ENCODE measurements at places on chromosomes 7 and 10.

DNA sequence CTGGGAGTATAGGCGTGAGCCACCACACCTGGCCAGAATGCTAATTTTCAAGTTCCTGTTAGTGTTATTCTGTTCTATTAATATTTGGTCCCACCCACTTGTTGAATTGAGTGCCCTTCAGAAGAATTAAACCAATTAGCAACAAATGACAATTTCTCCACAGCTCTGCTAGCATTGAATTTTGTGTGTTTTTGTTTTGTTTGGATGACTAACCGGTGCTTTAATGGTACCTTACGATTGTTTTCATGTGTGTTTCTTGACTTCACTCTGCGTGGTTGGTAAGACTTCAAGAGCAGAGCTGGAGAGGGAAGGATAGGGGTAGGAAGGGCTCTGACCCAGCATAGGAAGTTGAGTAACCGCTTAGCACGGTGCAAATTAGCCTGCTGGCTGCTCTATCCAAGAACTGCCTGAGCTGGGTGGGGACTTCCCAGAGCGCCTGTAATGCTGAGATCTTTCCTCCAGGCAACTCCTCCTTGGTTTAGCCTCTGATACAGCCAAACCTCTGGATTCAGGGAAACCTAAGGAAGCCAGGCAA, 4.6 kb downstream of the ARPC1B start:
- peak; percentile 67 for DNase-seq

GRCh38 chr10:86285136-86285790, 81.3 kb downstream of the GRID1 start:
- DNase-seq = no peak

DNA sequence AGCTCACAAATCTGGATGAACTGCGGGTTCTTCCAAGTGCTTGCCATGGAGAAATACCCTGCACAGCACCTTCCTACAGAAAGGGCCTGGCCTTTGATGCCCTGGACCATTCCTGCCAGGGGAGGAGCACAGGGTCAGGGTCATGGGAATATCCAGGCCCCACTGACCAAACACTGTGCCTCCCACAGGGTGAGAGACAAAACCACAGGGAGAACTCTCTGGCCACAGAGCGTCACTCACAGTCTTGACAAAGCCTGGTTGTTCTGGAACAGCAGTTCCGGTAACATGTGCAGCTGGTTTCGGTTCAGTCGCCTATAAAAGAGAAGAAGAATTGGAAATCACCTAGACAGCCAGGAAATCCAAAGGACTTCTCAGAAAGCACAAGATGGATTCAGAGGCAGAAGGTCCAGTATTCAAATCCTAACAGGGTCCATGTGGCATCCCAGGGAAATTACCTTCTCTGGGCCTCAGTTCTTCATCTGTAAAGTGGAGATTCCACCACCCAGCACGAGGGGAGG, 28.1 kb downstream of the SLIT1 start:
- DNase-seq = no peak

DNA sequence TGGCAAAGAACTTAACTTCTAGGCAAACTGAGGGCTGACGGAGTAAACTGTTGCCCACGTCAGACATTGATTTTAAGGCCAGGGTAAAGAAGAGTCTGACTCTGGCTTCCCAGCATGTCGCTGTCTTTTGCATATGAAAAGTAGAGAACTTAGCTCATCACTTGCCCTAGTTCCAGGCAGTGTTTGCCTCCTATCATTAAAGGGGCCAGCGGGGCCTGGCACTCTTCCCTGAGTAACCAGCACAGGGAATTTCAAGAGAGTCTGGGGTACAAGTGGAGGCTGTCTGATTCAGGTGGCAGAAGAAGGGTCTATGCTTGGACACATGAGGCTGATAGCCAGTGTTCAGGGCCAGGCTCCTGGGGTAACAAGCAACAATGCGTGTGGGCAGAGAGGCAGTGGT, 4.8 kb downstream of the DENND2A start:
- DNase-seq = no peak

GRCh38 chr10:45118929-45119328, 118.2 kb downstream of the ZNF22 start:
- DNase-seq = no peak

DNA sequence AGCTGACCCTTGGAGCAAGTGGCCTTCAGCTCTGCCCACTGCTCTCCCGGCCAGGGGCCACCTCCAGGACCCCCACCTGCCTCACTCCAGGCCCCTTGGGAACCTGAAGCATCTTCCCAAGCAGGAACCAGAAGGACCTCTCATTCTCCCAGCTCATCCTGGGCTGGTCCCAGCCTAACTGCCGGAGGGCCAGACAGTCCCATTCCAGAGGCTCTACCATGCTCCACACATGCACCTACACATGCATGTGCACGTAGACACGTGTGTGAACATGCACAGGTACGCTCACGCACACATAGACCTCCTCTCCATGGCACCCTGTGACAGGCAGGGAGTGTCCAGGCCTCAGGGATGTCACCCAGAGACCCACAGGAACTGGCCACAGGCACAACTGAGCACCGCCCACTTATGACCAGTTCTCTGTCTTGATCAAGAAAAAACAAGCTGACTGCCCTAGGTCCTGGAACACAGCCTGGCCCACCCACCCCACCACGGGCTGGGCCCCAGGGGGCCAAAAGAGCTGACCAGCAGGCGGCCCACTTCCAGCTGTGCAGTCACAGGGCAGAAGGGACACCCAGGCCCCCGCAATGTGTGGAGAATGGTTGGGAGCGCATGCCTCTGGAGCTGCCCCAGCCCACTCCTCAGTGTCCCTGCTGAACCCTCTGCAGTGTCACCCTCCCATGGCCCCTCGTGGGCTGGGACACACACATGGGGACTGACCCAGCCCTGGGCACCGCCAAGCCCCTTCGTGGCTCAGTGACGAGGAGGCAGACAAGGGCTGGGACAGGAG, 43.4 kb downstream of the CAMK2B start:
- DNase-seq = peak; percentile 0

- DNase-seq = no peak
These were observed 387.3 kb upstream of the MGMT start for GRCh38 chr10:129079705-129080104.

DNA sequence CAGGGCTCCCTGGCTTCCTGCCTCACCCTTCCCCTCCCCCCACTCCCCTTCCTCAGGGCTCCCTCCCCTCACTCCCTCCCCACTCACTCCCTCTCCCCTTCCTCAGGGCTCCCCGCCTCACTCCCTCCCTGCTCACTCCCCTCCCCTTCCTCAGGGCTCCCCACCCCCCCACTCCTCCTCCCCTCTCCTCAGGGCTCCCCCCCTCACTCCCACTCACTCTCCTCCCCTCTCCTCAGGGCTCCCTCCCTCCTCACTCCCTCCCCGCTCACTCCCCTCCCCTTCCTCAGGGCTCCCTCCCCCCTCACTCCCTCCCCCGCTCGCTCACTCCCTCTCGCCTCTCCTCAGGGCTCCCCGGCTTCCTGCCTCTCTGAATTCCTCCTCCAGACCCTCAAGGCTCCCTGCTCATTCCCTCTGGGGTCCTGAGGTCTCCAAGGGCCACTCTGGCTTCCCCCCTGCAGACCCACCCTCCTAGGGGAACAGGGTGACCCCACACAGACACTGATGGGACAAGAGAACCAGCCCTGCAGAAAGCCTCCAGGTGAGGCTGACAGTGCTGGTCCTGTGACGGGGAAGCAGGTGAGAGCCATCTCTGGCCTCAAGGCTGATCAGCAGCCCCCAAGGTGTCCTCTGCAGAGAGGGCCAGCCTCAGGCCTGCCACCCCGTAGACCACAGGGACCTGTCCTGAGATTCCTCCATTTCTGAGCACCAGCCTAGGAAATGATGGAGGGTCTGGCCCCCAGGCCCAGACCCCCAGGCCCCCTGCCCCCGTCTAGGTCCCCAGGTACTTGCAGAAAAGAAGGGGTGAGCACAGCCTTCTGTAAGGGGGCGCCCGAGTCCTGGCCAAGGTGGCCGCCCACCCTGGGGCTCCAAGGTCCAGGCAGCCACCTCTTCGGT, 47.2 kb downstream of the PWWP2B start:
- DNase-seq = no peak

- DNase-seq = no peak
These were observed 10.8 kb downstream of the GIMAP6 start for GRCh38 chr7:150621376-150621775.

GRCh38 chr7:68258609-68259008, 1262.0 kb downstream of the TYW1 start:
- DNase-seq = no peak

DNA sequence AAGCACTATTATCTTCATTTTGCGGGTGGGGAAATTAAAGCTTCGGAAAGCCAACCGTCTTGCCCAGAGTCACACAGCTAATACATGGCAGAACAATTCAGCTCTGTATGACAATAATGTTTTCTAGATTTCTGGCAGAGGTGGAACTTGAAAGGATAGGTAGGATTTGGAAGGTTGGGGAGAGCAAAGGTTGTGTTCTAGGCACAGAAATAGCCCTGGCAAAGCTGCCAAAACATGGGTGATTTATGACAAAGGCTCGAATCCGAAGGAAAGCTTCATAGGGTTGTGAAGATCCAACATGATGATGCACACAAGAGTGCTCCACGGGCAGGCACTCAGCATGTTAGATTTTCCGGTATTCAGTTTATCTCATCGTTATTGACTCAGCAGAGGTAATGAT, 19.2 kb downstream of the PDCD11 start:
- DNase-seq = no peak

GRCh38 chr7:117555260-117555659, 75.4 kb downstream of the CFTR start:
- DNase-seq = no peak

DNA sequence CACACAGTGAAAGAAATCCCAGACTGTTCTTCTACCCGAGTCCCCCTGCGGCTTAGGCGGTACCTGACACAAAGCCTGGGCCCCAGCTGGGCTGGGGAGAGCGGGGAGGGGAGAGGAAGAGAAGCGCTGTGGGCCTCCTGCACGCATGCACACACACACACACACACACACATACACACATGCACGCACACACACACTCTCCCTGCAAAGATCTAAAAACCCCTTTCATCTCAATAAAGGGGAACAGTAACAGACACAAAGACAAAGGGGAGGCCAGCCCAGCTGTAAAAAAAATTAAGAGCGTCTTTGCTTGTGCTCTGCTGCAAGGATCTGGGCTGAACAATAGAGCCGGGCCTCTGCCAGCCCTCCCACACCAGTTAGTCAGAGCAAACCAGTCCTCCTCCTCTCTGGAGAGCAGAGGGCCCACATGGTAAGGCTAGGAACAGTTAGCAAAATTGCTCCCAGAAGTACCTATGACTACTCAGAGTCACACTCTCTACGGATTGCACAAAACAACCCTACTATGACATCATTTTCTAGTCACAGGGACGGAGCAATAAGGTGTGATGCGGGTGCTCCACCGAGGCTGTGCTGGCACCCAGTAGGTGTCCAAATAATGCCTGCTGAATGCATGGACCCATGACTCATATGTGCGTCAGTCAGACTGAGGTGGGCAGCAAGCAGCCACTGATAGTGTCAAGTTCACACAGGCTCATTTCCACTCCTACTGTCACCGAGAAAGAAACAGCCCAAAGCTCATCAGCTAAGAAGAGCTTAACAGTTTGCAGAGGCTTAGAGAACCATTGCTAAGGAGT, 9.2 kb downstream of the ITPRIP start:
- DNase-seq = peak; percentile 89

- no peak for DNase-seq
These were observed 2.0 kb downstream of the ZMIZ1 start for GRCh38 chr10:79070606-79071395.

- no peak for DNase-seq
These were observed 38.7 kb downstream of the INSYN2A start for GRCh38 chr10:127157506-127158200.

DNA sequence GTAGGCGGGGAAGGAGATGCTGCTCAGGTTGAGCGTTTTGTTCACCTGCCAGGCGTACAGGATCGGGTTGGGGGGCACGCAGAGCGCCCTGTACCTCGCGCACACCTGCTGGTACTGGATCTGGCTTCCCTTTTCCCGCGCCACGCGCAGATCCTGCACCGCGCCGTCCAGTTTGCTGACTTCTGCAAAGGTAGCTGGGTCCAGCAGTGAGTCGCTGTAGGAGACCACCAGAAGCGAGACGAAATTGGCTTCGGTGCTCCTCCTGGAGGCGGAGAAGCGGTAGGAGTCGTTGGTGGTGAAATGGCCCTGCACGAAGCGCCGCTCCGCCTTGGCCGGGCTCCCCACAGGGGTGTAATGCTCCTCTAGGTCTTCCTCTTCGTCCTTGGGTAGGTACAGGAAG, 90.7 kb upstream of the RAB18 start:
- no peak for DNase-seq

- DNase-seq = no peak
These were observed 172.6 kb downstream of the SKIDA1 start for GRCh38 chr10:21352886-21353285.

- no peak for DNase-seq
These were observed 101.9 kb upstream of the TNRC18 start for GRCh38 chr7:5525271-5526099.

GRCh38 chr10:24690961-24691512, 32.6 kb downstream of the ARHGAP21 start:
- no peak for DNase-seq

DNA sequence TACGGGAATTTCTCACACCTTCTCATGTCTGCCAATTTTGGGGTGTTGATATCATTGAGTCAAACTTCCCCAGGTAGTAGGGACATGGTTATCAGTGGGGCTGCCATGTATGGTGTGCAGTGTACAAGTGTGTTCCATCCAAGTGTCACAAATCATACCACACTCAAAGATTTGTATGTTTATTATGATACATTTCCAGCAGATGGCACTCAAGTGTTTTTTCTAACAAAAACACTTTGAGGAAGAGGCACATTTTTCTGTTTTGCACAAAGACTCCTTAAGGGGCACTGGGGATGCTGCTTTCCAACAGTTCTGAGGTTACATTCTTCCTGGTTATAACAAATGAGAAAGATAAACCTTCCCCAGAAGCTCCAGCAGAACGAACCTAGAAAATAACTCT, 414.5 kb downstream of the REEP3 start:
- no peak for DNase-seq

- no peak for DNase-seq
These were observed 96.7 kb upstream of the PIK3CG start for GRCh38 chr7:106768324-106768751.

DNA sequence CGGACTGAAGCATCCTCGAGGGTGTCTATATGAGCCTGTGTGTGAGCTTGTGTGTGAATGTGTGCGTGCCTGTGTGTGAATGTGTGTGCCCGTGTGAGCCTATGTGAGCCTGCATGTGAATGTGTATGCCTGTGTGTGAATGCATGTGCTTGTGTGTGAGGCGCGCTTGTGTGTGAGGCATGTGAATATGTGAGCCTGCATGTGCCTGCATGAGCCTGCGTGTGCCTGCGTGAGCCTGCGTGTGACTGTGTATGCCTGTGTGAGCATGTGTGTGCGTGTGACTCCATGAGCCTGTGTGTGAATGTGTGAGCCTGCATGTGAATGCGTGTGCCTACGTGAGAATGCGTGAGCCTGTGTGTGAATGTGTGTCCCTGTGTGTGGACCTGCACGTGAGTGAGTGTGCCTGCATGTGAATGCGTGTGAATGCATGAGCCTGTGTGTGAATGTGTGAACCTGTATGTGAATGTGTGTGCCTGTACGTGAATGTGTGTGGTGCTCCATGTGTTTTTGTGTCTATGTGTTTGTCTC, 33.4 kb downstream of the PDGFA start:
- no peak for DNase-seq

- no peak for DNase-seq
These were observed 16.4 kb downstream of the NOD1 start for GRCh38 chr7:30462179-30462578.
